Vagina (tissue), 2 donors: ENCODE measurements at places on chromosomes 3 and 15. TPM values are rescaled to one million over a fixed set of nuclear protein-coding genes. Genes with fewer than 3 reads are reported as not detected.
A peak's percentile ranks its signal among the peaks of the same experiment; 100 is the strongest.

DPPA2 gene
- not detected for total RNA-seq

MB21D2 gene
- 5.6 TPM for total RNA-seq

GRCh38 chr3:13415997-13416793 is 3.9 kb downstream of the NUP210 start:
- no peak for DNase-seq

GRCh38 chr15:43511012-43511885 is 6.2 kb upstream of the MAP1A start:
- no peak for DNase-seq

DNA sequence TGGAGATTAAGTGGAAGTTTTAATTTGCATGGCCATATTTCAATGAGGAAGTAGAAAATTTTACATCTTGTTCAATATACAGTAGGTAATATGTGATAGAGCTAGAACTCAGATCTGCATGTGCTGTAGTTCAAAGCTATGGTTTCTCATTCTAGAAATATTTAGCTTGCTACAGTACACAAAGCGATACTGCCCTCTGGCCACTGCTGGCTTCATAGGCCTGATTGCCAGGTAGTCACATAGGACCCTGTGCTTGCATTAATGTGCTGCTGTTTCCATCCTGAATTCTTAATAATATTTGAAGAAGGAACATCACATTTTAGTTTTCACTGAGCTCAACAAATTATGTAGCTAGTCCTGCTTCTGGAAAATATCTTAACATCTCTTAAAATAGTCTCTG is 87.0 kb downstream of the PLSCR2 start:
- no peak for DNase-seq

CDCP1 gene
- 27.5 TPM for total RNA-seq

DNA sequence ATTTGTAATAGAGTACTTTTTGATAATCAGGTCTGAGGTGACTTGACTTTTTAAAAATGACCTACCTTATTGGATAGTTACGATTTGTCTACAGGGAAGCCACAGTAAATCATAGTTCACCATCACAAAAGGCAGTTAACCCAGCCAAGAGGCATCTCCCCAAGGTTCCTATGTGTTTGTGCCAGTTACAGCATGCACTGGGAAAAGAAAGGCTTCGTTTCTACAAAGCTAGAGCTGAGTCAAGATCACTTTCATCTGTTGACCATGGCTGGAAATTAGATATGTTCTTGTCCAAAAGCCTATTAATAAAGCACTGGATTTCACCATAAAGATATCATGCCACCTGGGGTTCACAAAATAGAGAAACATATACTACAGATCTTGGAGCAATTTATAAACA is 139.9 kb downstream of the GREM1 start:
- DNase-seq, result no peak

DNA sequence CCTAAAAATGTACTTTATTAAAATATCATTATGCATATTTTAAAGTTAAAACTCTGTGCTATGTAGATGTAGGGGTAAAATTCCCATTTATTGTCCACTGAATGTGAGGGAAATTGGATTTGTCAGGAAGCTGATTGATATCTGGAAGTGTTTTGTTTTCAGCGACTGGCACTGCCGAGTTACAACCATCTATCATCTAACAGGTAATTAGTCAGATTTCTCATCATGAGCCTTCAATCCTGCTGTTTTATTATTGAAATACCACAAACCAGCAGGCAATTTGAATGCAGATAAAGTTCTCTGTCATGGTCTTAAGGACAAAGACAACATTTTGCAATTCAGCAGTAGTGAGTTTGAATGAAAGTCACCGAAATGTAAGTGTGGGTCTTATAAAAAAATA is 40.5 kb downstream of the ZIC1 start:
- no peak for DNase-seq

TRIM42 gene
- not detected for total RNA-seq

CELF6 gene
- total RNA-seq, result 7.1 TPM

ZNF619 gene
- 3.2 TPM for total RNA-seq

DNA sequence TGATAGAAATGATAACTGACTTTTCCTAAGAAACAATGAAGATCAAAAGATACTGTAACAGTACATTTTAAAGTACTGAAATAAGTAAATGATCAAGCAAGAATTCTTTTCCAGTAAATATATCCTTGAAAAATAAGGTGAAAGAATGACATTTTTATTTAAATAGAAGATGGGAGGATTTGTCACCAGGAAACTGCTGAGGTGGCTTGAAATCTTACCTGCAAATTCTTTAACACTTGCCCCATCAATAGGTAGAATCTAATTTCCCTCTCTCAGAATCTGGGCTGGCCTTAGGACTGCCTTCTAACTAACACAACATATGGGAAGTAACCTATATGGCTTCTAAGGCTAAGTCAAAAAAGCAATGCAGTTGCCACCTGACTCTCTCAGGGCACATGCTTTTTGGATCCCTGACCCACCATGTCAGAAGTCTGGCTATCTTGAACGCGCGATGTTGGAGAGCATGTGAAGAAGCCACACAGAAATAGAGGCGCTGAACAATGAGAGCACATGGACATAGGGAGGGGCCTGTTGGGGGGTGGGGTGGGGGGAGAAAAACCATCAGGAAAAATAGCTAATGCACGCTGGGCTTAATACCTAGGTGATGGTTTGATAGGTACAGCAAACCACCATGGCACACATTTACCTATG is 11.5 kb downstream of the ACSBG1 start:
- no peak for DNase-seq

FETUB gene
- total RNA-seq, result 3.7 TPM

- DNase-seq, result peak; percentile 93
Observed at GRCh38 chr15:31296646-31297574, 29.7 kb upstream of the KLF13 start.

DNA sequence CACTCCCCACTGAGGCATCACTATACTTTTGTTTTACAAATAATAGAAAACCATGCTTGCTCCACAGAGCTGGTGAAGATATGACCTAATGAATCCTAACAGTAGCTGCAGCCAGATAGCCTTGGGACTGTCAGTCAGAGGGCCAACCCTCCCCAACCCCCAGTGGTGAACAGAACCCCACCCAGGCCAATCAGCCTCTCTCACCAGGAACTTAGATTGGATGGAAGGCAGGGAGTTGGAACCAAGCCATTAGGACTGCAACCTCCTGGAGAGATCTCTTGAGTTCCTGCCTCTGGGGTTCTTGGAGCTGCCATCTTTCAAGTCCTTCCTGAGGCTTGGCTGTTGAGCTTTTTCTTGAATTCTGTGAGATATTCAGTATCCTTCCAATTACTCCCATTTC is 3.0 kb upstream of the MRPS22 start:
- DNase-seq, result no peak

UBAP1L gene
- total RNA-seq, result 5.4 TPM

- no peak for DNase-seq
Observed at GRCh38 chr3:52254608-52255007, 9.0 kb downstream of the PPM1M start.

GRCh38 chr15:35874260-35874905 is 328.4 kb upstream of the DPH6 start:
- DNase-seq, result no peak

- peak; percentile 86 for DNase-seq
Observed at GRCh38 chr15:43516185-43516584, 1.2 kb upstream of the MAP1A start.

MOBP gene
- total RNA-seq, result not detected

GRCh38 chr3:114697401-114697800 is 403.6 kb downstream of the TIGIT start:
- DNase-seq, result no peak

PCBP4 gene
- total RNA-seq, result 36.6 TPM

GHSR gene
- not detected for total RNA-seq

- no peak for DNase-seq
Observed at GRCh38 chr15:36007699-36008098, 461.7 kb upstream of the DPH6 start.

GOLGA8T gene
- total RNA-seq, result 1.5 TPM

- DNase-seq, result no peak
Observed at GRCh38 chr15:69834267-69834666, 263.4 kb downstream of the TLE3 start.

- no peak for DNase-seq
Observed at GRCh38 chr3:105862217-105862616, 6.6 kb downstream of the CBLB start.

- no peak for DNase-seq
Observed at GRCh38 chr3:194045289-194045688, 90.7 kb upstream of the HES1 start.

ANKRD63 gene
- not detected for total RNA-seq

GRCh38 chr3:108177536-108177935 is 44.7 kb downstream of the IFT57 start:
- DNase-seq, result no peak

RBP2 gene
- not detected for total RNA-seq

DNA sequence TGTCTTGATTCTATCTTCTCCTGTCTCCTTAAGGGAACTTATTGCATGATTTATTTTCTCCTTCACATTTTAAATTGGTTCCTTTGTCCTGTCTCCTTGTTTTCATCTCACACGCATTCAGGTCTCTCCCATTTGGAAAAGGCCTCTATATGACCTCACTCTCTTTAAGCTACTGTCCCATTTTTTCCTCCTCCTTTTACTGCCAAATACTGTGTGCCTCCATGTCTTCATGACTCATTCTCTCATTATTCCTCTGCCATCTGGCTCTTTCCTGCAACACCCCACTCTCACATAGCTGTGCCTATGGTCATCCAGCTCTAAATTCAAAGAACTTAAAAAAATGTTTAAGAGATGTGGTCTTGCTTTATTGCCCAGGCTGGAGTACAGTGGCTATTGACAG is 48.0 kb downstream of the TYRO3 start:
- DNase-seq, result no peak

- no peak for DNase-seq
Observed at GRCh38 chr15:43325039-43325684, 5.2 kb downstream of the LCMT2 start.

DNA sequence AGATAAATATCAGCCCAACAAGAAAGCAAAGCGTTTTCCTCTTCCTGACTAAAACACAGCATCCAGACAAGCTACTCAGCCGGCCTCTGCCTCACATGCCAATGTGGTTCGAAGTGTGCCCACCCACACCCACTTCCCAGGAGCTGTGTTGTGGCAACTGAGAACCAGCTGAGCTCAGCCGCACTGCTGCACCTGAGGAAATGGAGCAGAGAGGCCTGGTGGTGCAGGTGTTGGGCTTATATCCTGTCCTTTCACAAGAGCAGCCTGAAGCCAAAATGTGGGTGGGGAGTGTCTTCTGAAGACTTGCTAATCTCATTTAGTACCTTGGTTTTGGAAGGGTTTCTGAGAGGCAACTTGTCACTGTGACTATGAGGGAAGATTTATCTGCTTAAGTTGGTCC is 23.0 kb upstream of the RETNLB start:
- no peak for DNase-seq

GRCh38 chr15:41513506-41514227 is at the start of gene LTK:
LTK (minus strand) TSS chr15:41513827; CDS start chr15:41513709, 118 bp downstream.
- DNase-seq, result no peak

- DNase-seq, result no peak
Observed at GRCh38 chr3:38207254-38208003, 42.1 kb downstream of the OXSR1 start.

DNA sequence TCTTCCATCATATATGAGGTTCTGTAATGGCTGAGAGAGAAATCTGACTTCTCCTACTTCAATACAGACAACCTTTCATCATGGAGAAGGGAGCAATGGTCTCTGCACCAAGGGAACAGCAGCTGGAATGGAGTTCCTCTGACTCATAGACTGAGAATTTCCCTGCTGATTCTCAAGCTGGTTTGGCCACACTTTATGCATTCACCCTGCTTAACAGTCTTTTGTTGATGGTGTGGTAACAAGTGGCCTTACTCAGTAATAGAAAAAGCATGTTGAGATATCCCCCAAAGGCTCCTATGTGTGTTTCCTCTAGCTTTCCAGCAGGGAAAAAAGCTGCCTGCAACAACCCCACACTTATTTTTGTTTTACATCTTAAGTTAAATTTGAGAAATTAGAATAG is 138.1 kb downstream of the GREM1 start:
- no peak for DNase-seq

GOLGA6L7 gene
- total RNA-seq, result not detected

DNA sequence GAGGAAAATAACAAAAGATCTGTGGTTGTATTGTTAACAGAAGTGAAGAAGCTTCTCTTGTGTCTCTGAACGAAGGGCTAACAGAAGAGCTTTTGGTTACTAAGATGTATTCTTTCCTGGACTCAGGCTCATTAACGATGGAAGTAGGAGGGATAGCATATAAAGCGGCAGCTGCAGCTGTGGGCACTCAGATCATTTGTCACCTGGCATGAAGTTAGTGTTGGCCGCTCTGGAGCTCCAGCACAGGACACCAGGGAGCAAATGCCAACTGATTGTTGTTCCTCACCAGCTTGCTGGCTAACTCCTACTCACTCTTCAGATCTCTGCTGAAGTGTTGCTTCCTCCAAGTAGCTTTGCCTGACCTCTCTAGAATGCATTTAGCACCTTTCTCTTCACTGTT is 15.5 kb upstream of the SLITRK3 start:
- DNase-seq, result no peak

DNA sequence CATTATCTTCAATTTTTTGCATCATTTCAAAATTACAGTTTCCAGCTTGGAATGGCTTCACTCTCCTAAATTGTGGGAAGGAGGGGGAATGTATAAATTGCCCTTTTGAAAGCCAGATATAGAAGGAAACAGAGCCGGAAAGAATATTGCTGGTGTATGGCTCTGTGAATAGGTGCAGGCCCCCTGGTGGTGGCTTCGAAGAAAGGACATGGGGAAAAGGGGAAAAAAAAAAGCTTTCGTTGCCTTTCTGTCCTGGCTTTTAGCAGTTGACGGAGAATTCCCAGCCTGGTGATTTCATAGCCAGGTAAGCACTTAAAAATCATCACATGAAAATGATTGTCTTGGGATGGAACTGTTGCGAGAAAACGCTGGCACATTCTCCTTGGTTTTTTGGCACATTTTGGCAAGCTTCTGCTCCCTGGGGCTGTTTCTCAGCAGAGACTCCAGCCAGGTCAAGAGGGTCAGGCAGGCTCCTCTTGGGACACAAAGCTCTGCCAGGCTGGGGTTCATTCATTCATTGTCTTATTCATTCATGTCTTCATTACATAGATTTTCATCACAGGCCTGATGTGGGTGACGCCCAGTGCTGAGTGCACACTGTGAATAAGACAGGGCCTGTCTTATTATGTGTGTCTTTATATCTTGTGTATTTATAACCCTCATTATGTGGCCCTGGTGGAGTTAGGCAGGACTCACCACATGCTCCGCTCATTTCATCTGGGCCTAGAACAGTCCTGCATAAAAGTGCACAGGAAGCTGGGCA is 300.0 kb upstream of the TPM1 start:
- peak; percentile 98 for DNase-seq

MEGF11 gene
- 0.25 TPM for total RNA-seq

ITGA11 gene
- 15.5 TPM for total RNA-seq

SAMD7 gene
- not detected for total RNA-seq

EIF4E3 gene
- total RNA-seq, result 25.3 TPM

GRCh38 chr15:69996321-69997160 is 101.2 kb downstream of the TLE3 start:
- no peak for DNase-seq

DNA sequence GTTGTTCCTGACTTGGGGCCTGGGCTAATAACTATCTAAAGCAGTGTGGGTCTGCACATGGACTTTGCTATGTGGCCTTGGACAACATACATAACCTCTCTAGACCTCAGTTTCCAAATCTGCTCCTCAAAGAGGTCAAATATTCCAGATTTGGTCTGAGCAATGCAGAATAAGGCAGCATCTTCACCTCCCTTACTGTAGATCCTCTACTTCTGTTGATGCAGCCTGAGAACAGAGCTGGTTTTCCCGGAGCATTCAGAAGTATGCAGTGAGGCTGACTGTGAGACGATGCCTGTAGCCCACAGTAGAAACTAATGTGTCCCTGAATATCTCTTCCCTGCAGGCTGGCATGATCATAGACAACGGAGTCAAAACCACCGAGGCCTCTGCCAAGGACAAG is 65.3 kb downstream of the MESD start:
- DNase-seq, result no peak
